ELR (cell line): ENCODE measurements at places on chromosomes 13 and 19.

DNA sequence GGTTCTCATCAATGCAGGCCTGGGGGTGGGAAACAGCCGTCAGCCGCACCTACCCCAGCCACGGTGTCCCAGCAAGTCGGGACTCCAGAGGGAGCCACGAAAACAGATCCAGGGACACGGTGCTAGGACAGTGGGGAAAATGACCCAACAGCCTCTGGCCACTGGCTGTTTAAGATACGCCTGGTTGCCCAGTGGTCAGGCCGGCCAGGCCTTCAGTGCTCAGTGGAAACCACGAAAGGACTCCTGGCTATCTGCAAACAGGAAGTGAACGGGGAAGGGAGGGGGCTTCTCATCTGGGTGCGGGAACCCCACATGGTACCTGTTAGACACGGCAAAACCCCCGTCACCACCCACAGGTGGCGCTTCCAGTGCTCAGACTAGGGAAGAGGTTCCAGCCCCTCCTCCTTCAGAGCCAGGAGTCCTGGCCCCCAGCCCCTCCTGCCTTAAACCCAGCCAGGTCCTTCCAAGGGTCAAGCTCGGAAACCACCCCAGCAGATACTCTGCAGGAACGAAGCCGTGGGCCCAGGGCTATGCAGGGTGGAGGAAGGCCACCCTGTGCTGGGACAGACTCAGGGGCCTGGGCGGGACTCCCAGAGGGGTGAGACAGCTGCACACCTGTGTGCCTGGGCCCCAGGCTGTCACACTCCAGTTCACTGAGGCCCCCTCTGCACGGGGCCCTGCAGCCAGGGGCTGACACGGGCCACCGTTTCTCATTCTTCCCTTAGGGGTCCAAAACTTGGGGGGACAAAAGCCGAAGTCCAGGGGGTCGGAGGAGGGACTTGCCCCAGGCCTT lies 4.5 kb downstream of the PPP1R12C start:
- no peak for DNase-seq

DNA sequence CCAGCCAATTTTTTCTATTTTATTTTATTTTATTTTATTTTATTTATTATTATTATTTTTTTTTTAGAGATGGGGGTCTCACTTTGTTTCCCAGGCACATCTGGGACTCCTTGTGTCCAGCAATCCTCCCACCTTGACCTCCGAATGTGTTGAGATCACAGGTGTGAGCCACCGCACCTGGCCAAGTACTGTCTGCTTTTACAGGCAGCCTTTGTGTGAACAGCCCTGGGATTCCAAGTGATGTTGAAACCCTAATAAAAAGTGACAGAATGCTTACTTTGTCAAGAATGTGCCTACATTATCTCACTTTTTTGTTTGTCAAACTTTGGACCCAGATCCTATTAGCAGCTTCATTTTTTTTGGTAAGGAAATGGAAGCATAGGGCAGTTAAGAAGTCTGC lies 220.1 kb upstream of the EDNRB start:
- DNase-seq: no peak

DNA sequence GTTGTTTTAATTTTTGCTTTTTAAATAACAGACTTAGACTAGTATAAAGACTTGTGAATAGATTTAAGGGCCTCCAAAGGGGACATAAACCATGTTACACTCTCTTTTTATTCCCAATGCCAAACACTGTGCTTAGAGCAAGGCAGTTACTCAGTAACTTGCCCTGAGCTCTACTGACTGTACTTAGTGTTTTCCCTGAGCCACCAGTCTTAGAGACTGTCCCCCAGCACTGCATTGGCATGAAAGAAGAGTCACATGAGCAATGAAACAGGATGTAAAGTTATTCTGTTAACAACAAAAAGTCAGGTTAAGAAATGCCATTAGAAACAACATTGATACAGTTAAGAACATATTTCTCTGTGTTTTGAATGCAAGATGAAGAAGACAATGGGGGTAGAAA lies 187.9 kb downstream of the TBC1D4 start:
- DNase-seq: no peak

DNA sequence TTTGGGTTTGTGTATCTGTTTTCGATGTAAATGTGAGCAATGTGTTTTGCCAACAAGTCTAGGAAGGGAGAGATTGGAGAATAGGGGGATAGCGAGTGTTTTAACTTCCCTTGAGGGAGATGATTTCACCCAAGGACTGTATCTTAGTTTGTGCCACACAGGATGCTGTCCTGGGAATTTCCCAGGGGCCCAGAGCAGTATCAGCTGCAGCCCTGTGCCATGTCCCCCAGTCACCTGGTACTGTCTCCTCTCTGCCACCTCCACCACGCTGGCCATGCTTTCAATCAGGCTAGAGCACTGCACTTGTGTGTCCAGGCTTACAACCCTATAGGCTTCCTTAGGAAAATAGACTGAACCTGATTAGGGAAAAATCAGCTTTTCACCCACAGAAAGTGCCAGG lies 40.1 kb upstream of the CLDN10 start:
- DNase-seq: no peak

DNA sequence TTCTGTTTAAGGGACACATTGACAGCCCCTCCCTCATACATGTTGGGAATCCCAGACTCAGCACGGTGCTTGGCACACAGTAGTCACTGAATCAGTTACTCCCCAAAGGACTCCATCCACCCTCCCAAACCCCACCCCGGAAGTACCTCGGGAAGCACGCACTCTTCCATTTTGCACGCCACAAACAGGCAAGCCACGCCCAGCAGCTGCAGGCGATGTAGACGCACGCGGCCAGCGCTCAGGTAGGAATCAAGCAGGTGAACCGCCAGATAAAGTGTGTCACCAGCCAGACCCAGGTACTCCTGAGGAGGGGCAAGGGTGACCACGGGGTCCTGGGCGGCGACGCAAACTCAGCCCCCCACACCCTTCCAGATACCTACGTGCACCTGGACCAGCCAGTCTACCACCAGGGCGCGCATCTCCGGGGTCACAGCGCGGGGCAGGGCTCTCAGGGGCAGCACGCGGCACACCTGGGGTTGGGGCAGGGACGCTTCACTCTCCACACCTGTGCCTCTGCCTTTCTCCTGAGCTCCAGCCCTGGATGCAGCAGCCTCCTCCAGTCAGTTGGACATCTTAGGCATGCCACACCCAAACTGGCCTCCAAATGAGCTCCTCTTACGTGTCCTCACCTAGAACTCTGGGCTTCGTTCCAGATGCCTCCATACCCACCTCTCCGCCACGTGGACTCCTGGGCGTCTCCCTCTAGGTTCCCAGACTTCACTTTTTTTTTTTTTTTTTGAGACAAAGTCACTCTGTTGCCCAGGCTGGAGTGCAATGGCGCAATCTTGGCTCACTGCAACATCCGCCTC lies 1.9 kb downstream of the CCNP start:
- no peak for DNase-seq

DNA sequence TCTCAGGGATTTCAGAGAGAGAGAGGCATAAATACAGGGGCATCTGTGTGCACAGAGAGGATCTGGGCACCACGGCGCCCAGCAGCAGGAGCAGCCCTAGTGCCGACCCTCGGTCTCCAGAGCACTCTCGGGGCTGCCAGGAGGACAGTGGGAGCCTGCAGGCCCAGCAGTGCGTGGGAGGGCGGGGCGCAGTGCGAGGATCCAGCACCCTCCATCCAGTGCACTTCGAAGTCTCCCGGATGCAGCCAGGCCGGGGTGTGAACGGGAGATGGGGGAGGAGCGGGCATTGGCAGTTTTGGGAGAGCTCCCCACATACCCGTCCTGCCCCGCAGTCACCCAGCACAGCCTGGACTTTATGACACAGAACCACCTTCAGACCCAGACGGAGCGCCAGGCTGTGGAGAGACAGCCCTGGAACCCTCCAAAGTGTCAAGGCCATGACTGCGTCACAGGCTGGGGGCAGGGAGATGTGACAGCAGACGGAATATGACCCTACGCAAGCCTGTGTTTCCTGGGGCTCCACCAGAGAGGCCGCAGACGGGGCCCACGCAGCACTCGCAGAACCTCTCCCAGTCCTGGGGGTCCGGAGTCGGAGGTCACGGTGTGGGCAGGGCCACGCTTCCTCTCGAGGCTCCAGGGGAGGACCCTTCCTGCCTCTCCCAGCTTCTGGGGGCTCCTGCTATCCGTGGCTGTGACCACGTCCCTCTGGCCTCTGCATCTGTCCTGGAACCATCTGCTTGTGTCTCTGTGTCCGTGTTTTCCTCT lies 14.7 kb upstream of the TEKTIP1 start:
- DNase-seq: no peak

DNA sequence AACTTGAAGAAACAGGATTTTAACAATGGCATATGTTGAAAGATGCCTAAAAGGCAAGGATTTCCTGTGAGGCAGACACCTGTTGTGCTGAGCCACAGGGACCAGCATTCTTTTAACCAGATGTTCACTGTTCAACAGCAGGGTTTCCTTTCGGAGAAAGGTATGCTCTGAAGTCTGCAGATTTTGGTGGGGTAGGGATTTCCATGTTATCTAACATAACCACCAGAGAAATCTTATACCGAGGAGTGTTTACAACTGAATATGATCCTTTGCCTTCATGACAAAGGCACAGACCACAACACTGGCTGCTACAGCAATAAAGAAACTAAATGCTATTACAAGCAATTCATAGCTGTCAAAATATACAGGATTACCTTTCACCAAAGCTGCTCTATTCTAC lies 48.1 kb downstream of the MPHOSPH8 start:
- no peak for DNase-seq

DNA sequence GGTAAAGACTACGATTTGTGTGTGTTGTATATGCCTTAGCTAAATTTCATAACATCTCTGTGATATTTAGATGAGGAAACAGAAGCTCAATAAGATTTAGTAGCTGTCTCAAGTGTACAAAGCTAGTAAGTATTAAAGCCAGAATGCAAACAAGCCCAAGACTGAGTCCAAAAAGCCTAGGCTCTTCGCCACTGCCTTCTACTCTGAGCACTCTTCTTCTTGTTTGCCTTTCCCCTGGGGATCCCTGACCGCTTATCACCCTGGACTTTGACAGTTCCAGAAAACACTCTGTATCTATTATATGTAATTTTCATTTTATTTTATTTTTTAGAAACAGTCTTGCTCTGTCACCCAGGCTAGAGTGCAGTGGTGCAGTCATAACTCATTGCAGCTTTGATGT lies 5.8 kb downstream of the TM9SF2 start:
- DNase-seq: no peak
